ENCODE measurements at places on chromosomes 3 and 15. TPM values are rescaled to one million over a fixed set of nuclear protein-coding genes. Genes with fewer than 3 reads are reported as not detected.

GRCh38 chr3:61828880-61829721, 267.7 kb downstream of the PTPRG start:
- H3K4me3 ChIP-seq = no peak overlapping the region
- H3K4me1 ChIP-seq = peaks cover 34% of the 10 kb centered on the region

DNA sequence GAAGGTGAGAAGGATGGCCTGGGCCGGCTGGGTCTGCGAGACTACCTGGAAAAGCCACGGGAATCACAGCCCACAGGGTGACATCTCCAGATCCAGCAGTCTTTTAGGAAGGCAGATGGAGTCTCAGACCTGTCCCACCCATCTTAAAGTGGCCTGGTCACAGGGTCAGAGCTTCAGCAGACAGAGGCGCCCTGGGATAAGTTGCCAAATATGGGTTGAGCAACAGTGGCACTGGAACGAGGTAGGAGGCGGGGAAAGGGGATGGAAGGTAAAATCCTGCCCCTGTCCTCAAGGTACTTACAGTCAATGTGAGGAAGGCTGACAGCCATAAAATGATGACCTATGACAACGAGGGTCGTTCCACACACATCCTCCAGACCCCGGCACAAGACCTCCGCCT, 80.7 kb downstream of the LIPC start:
- no peaks in the 10 kb centered on the region for H3K36me3 ChIP-seq
- no peak for DNase-seq
- H3K27me3 ChIP-seq = no peaks in the 10 kb centered on the region
- no peak overlapping the region for H3K4me3 ChIP-seq
- H3K27ac ChIP-seq = no peak overlapping the region

The ZNF660 gene
- total RNA-seq = 2.6 TPM

- no peak for DNase-seq
- H3K4me1 ChIP-seq = no peaks in the 10 kb centered on the region
- H3K27ac ChIP-seq = no peak overlapping the region
- no peak overlapping the region for H3K4me3 ChIP-seq
- no peaks in the 10 kb centered on the region for H3K27me3 ChIP-seq
- peaks cover 90% of the 10 kb centered on the region for H3K36me3 ChIP-seq
Observed at GRCh38 chr15:42693942-42694341, 43.0 kb downstream of the CDAN1 start.

The VEPH1 gene
- total RNA-seq = 0.23 TPM

DNA sequence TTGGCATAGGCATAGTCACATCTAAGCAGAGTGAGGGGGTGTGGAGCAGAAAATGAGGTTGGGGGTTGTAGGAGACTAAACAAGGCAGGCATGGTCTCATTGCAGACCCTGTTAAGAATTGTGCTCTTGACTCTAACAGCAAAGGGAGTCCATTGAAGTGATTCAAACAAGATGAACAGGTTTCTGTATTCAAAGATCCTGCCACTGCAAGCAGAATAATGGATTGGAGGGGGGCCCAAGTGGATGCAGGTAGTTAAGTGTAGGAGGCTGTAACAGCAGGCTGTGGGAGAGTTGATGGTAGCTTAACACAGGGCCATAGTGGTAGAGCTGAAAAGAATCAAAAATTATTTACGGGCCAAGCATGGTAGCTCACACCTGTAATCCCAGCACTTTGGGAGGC, 34.4 kb downstream of the CASR start:
- H3K4me1 ChIP-seq = no peaks in the 10 kb centered on the region
- H3K36me3 ChIP-seq = no peaks in the 10 kb centered on the region
- no peaks in the 10 kb centered on the region for H3K27me3 ChIP-seq
- no peak overlapping the region for H3K27ac ChIP-seq

GRCh38 chr3:38579141-38579540, 70.3 kb downstream of the SCN5A start:
- no peak overlapping the region for H3K4me3 ChIP-seq
- no peak overlapping the region for H3K27ac ChIP-seq
- peaks cover 33% of the 10 kb centered on the region for H3K36me3 ChIP-seq
- H3K27me3 ChIP-seq = no peaks in the 10 kb centered on the region

GRCh38 chr15:81339851-81340250, 15.9 kb upstream of the STARD5 start:
- H3K4me3 ChIP-seq = no peak overlapping the region
- H3K36me3 ChIP-seq = no peaks in the 10 kb centered on the region
- H3K4me1 ChIP-seq = peaks cover 27% of the 10 kb centered on the region
- no peak for DNase-seq
- no peak overlapping the region for H3K27ac ChIP-seq

DNA sequence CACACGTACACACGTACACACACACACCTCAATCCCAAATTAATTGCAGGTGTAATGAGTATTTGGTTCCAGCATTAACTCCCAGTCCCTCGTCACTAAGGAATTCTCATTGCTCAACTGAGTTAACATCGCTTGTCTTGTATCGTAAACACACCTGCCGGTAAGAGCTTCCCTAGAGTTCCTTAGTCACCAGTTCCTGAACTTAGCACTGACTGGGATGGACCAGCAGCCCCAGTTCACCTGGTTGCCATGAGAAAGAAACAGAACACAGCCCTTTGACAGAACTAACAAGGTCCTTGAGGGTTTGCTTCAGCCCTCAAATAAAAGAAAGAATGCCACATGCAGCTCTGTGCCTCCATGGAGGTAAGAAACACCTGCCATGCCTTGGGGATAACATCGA, 66.3 kb upstream of the SLCO3A1 start:
- H3K4me3 ChIP-seq = no peak overlapping the region
- no peak overlapping the region for H3K27ac ChIP-seq
- no peaks in the 10 kb centered on the region for H3K36me3 ChIP-seq
- H3K4me1 ChIP-seq = no peaks in the 10 kb centered on the region

- no peaks in the 10 kb centered on the region for H3K27me3 ChIP-seq
- no peak for DNase-seq
- H3K27ac ChIP-seq = no peak overlapping the region
- no peaks in the 10 kb centered on the region for H3K36me3 ChIP-seq
Observed at GRCh38 chr3:120357807-120358206, 8.7 kb upstream of the LRRC58 start.

- peaks cover 6% of the 10 kb centered on the region for H3K4me1 ChIP-seq
- no peak overlapping the region for H3K4me3 ChIP-seq
- no peaks in the 10 kb centered on the region for H3K36me3 ChIP-seq
- H3K27ac ChIP-seq = no peak overlapping the region
- H3K27me3 ChIP-seq = no peaks in the 10 kb centered on the region
Observed at GRCh38 chr3:186511245-186511644, 32.9 kb downstream of the CRYGS start.

DNA sequence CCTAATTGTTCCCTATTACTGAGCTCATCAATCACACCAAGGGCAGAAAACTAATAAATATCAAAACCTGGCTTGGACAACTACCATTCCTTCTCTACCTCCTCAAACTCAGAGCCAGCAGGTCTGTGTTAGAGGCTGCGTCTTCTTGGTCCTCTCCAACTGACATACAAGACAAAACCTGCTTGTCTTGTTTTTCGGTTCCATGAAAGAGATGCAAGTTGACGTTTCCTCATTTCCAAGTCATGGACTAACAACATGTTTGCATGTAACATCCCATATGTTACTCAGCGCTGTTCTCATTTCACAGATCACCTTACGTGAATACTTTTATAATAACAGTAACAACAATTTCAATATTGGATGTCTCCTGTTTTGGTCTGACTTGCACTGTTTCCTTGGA, 110.9 kb downstream of the LMLN start:
- H3K4me3 ChIP-seq = no peak overlapping the region
- no peak overlapping the region for H3K27ac ChIP-seq
- H3K4me1 ChIP-seq = no peaks in the 10 kb centered on the region
- no peaks in the 10 kb centered on the region for H3K36me3 ChIP-seq
- DNase-seq = no peak
- peaks cover 22% of the 10 kb centered on the region for H3K27me3 ChIP-seq

DNA sequence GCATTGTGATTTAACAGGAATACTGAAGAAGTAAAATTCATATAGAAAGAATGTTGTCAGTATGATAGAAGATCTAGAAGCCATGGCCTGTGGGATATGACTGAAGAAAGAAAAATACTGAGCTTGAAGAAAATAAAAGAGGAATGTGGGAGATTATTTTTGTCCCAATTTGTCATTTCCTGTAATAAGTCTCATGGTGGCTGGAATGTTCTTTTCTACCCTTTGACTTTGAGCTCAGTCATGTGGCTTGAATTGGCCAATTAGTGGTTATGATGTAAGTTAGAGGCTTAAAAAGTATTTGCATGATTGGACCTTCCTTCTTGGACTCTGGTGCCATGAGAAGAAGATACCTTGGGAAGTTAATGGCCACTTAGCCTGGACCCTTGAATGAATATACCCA, 14.1 kb downstream of the APH1B start:
- H3K27me3 ChIP-seq = no peaks in the 10 kb centered on the region
- no peak overlapping the region for H3K4me3 ChIP-seq
- no peak overlapping the region for H3K27ac ChIP-seq
- peaks cover 26% of the 10 kb centered on the region for H3K36me3 ChIP-seq

The CGNL1 gene
- total RNA-seq = 21.3 TPM

Data from esophagus muscularis mucosa (tissue), 4 donors.